Stimulated activated CD4-positive, alpha-beta T cell treated with anti-CD3 and anti-CD28 coated beads, Interleukin-1b, Interleukin-23, amount 100 ng/mL, for 24 hours (primary cell): ENCODE measurements at places on chromosomes 16 and 17.

DNA sequence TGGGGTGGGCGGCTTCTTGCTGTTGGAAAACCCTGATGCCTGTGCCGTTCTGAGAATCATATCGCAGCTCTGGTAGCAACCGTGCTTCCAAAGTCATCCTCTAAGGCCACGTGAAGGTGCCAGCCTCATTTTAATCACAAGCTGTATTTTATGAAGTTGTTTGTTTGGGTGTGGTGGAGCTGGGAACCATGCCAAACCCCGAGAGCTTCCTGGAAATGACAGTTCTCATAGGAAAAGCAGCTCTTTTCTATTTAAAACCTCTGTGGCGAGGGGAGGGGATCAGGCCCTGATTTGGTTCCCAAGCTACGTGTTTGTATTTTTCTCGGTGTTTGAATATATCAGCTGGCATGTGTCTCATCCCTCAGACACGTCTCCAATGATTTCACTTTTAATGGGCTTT is 21.7 kb downstream of the KNOP1 start:
- DNase-seq: no peak

- no peak for DNase-seq
Observed at GRCh38 chr17:54372069-54372749, 528.4 kb upstream of the TOM1L1 start.

DNA sequence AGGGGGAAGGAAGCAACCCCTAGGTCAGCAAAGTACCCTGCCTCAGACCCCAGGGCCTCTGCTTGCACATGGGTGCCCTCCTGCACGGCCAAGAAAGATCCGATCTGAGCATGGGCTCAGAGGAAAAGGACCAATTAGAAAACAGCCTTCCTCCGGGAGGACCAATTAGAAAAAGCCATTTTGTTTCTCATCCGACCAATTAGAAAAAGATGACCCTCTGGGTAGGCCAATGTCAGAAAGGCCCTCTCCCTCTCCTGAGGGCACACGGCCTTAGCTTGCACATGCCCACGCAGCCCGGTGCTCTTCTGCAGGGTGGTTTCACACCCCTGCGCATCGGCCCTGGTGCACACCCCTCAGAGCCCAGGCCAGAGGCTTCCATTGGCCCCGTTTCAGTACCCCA is 5.1 kb upstream of the CISD3 start:
- DNase-seq: no peak

DNA sequence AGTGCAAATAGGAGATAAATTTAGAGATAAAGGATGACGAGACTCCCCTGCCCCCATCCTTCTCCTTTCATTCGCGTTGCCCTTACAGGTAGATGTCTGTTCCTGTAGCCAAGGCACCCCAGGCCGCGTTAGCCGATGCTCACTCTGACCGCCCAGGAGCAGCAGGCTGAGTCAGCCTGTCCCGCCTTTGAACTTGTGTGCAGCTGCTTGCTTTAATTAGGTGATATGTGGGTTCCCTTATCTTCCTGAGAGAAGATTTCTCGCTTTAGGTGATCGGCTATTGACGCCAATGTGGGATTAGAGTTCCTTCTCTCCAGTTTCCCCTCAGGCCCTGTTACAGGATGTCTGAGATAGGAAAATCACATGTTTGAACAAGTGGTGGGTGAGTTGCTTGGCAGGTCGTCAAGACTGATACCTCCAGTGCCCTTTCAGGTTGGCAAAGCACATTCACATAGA is 119.5 kb downstream of the MSI2 start:
- DNase-seq: no peak

DNA sequence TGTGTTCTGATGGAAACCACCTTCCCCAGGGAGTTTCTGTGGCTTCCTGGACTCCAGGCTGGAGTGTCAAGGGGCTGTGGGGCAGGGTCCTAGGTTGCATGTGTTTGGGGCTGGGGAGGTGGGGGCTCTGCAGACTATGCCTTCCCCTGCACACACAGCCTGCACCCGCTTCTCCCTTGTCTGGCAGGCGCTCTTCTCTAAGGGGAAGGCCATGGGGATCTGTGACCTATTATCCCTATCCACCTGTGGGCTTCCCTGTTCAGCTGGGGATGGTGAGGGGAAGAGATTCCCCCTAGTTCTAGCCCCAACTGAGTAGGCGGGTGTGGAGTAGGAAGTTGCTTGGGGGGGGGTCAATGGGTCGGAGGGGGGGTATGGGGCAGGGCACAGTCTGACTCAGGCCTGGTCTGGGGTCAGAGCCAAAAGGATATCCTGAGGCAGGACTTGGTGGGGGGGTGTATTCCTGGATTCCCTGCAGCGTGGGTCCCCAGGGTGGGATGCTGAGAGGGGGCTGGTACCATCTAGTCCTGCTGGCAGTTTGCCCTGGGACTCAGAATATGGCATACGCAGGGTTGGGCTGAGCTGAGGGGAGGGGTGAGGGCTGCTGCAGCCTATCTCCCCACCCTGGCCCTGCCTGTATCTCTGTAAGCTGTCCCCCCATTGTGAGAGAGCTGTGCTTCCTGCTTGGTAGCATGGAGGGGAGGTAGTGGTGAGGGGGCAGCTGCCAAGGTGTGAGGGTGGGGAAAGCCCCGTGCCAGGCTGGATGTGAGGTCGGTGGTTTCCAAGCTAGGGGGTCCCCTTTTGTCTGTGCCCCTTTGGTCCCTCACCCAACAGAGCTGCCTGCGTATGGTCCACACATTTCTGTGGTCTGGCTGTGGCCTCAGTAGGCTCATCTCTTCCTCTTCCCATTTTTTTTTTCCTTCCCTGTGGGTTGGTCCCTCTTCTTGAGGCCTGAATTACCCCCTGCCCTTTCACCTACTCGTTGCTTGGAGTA is 14.7 kb downstream of the RARA start:
- DNase-seq: no peak

- no peak for DNase-seq
Observed at GRCh38 chr16:58530179-58530578, 14.9 kb downstream of the SETD6 start.

DNA sequence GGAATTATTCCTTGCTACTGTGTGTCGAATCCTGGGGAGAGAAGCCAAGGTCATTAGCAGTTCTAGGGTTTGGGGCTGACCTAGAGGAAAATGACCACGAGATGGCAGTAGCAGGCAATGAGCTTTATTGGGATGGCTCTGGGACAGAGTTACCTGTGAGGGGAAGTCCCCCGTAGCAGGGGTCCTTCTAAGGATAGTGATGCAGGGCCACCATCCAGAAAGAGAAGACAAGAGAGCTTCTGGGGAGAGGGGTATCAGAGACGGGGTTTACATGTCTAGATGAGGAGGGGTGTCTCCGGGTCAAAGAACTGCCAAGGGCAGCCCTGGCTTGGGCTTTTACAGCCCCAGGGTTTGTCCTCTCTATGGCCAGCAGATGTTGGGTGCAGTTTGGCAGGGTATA is 6.4 kb upstream of the GGT6 start:
- DNase-seq: peak; percentile 37

- no peak for DNase-seq
Observed at GRCh38 chr16:78242239-78242630, 142.8 kb downstream of the WWOX start.

DNA sequence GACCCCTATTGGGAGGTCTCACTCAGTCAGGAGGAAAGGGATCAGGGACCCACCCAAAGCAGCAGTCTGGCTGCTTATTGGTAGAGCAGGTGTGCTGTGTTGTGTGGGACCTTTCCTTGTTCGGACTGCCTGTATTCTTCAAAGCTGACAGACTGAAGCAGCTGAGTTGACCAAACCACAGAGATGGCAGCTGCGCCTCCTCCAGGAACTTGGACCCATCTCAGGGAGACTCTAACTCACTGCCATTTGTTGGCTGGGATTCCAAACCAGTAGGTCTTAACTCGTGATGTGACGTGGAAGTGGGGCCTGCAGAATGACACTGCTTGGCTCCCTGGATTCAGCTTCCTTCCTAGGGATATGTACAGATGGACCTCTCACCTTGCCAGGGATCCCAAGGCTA is 9.6 kb upstream of the UQCRC2 start:
- no peak for DNase-seq

DNA sequence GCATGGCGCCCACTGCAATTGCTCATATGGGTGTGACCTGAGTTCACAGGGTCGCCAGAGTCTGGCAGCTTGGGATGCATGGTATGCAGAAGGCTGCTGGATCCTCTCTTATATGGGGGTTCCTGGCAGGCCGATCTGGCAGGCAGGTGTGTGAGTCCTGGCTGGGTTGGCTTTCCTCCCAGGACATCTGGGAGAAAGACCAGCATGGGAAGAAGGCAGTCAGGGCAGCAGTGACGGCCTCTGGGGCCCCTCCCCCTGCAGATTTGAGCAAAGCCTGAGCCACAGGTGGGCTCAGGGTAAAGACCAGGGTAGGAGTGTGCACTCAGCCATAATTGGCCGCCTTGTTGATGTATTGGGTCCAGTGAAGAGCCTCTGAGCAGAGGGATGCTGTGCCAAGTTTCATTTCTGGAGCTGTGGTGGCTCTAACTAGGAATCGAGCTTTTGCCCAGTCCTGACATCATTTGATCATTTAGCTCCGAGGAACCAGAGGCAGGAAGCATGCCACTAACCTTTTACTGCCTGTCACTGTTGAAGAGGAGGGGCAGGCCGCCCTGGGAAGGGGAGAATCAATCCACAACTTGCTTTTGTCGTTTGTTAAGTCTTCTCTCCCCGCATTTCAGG is 174.3 kb downstream of the CCDC182 start:
- DNase-seq: no peak

- DNase-seq: no peak
Observed at GRCh38 chr17:2395258-2396181, 5.3 kb downstream of the MNT start.

DNA sequence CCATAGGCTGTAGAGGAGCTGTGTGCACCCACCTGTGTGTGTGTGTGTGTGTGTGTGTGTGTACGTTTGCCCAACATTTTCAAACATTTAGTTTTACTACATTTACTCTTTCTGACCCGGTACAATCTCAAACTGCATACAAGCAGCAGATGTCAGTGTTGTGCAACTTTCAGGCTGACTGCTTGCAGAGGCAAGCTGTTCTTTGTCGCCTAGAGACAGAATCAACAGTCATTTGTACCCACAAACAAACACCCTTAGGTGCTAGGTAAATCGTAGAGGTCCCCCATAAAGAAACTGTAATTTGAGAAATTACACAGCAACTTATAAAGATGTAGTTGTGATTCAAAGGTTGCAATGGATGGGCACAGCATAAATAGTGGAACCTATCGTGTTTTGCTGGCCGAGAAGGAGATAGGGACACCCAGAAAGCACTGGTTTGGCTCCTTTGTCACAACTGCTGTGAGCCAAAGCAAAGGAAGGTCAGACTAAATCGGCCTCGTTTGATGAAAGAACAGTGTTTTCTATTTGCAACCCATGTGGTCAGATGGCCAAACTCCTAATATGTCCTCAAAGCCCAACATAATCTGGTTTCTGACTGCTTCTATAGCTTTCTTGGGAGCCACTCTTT is 478.4 kb downstream of the TOX3 start:
- no peak for DNase-seq

- no peak for DNase-seq
Observed at GRCh38 chr16:35533683-35534082, 2074.3 kb downstream of the TP53TG3F start.

DNA sequence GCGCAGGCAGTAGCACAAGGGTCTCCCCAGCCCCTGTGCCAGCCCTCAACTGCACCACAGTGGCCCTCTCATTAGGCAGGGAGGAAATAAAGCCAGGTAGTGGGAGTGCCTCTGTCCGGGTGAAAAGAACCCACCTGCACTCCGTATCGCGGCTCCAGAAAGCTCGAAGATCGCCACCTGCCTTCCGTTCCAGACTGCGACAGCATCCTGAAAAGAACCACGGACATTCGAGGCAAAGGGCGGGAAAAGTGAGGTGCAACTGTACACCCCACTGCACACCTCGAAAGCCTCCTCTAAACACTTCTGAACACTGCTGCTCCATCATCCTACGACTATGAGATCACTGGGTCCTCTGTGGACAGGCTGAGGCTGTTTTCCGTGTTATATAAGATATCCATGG is 28.7 kb downstream of the IFT140 start:
- no peak for DNase-seq

GRCh38 chr17:78114831-78115723 is 13.5 kb downstream of the TMC6 start:
- DNase-seq: no peak

DNA sequence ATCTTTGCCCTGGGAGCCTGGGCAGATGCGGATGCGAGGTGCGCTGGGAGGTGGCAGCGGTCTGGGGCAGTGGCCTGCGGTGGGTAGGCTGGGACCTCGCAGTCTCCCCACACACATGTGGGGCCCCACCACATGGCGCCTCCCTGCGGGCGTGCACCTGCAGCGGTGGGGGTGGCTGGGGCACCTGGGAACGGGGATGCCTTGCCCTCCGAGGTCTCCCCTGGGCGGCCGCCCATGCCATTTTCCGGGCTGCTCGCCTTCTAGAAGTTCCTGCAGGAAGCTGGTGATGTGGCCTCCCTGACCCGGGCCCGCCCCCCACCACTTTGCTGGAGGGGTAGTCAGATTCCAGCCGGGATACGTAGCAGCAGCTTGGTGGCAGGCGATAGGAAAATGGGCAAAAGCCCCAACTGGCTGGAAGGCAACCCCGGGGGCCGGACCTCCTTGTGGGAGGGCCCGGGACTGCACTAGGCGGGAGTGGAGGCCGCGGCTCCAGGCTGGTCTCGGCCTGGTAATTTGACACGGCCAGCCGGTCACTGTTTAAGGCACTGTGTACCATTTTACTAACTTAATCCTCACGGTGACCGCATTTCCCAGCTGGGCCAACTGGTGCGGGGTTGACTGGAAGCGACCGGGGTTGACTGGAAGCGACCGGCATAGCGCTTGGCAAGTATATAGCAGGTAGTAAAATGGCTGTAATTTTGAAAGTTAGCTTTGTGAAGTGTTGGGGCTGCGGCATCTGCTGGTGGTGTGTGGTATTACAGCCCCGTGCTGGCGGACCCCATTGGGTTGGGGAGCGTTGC is 38.5 kb downstream of the IGF2BP1 start:
- no peak for DNase-seq

DNA sequence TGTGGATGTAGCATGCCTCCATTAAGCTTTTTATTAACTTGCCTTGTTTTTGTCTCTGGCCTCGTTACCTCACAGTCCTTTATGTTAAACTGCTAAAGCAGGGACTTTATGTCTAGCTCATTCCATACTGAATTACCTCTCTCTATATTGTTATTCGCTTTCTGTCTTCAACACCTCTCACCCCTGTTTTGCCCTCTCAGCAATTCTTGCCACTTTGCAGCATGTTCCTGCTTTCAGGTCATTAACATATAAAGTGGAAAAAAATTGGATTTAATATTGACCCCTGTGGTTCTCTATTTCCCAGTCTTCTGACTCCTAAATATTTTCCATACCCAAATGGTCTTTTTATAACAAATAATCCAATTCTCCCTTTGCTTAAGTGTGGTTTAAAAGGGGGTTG is 810.4 kb upstream of the KIF2B start:
- DNase-seq: no peak

DNA sequence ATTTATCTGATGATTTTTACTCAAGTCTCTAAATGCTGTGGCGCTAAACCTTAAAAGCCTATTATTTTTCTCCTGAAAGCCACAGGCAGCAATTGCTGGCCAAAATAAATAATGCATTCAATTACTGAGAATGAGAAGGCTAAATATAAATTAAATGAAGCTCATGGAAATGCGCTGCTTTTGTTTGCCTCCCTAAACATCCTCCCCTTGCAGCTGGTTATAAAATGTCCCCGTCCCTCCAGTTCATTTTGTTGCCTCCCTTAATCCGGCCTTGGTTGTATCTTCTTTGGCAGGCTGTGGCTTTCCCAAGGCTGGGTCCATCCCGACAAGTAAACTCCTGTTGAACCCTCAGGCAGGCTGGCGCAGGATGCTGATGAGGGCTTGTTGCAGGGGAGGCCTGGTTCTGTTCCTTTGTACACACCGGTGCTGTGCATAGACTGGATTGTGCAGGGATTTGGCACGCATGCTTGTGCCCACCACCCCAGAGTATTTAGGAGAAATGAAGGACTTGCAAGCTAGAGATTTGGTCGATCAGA is 62.7 kb downstream of the KNOP1 start:
- no peak for DNase-seq
